Stimulated activated CD4-positive, alpha-beta T cell treated with anti-CD3 and anti-CD28 coated beads, TNF-alpha, amount 100 ng/mL, for 24 hours (primary cell): ENCODE measurements at places on chromosomes 3 and 15.

GRCh38 chr3:194990454-194991337 is 280.3 kb downstream of the XXYLT1 start:
- no peak for DNase-seq

DNA sequence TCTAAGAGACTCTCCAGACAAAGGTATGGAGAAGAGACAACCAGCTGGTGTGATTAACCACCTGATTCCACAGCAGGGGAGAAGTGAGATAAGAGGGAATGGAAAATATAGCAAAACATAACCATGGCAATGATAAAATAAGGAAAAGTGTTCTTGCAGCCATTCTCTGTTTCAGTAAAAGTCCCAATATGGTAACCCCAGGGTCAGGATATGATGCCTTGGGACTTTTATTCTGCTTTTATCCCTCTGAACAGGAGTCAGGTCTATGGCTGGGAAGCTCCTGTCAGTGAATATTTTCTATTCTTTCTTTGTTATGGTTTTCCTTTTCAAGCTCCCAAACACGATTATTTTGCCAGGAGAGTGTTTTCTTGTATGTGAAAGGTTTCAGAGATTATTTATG is 94.2 kb downstream of the SLC9A9 start:
- no peak for DNase-seq

DNA sequence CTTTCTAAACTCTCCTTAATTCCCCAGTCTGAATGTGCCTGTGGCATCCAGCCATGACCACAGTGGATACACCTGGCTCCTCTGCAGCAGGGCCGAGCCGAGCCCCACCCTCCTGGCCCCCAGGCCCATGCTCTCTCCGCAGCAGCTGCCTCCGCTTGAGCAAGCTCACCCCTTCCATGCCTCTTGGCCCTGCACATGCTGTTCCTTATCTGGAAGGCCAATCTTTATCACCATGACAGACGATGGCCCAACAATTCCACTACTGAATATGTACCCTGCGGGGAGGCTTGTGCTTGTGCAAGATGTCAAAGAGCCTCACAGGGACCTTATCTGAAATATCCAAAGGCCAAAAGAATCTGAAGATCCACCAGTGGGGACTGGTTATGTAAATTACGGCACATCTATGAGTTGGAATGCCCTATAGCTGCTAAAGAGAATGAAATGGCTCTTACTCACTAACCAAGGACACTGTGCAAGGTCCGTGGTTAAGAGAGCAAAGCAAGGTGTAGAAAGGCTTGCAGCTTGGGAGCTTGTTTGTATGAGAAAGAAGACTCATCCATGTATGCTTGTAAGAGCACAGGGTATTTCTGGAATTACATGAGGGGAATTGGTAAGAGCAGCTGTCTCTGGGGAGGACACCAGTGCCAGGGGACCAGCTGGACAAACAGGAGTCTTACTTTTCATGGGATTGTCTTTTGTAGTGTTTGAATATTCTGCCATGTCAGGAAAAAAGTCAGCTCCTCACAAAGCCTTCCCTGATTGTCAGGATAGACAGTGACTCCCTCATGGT is 55.2 kb downstream of the WNT7A start:
- no peak for DNase-seq

- no peak for DNase-seq
Measured at GRCh38 chr3:52507359-52507758, 12.2 kb downstream of the STAB1 start.

GRCh38 chr3:74027121-74027520 is 402.4 kb upstream of the PDZRN3 start:
- DNase-seq = no peak

GRCh38 chr3:51394541-51394940 is 3.5 kb downstream of the RBM15B start:
- no peak for DNase-seq

DNA sequence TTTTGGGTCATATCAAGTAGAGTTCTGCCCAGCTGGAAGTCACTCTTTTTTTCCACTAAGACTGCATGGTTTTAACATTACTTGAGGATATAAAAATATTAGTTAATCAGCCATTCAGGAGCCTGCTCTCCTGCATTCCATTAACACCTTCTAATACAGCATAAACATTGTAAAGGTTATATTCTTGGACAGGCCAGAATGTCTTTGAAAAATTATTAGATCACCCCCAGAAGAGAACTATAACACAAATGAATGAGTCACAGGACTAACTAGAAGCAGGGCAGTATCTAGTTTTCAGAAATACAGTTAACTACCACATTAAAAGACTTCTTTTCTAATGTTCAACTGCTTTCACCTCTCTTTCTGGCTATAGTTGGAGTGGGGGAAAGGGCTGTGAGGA is 80.9 kb downstream of the THBS1 start:
- no peak for DNase-seq

- DNase-seq = no peak
Measured at GRCh38 chr3:134430174-134430573, 55.6 kb downstream of the ANAPC13 start.
